Retinal pigment epithelial cell (primary cell): ENCODE measurements at places on chromosomes 4 and X.

- peak; percentile 61 for DNase-seq
These were observed 127.9 kb upstream of the LIMCH1 start for GRCh38 chr4:41410049-41410448.

- no peak for DNase-seq
These were observed 2361.6 kb upstream of the AGA start for GRCh38 chr4:179803857-179804256.

DNA sequence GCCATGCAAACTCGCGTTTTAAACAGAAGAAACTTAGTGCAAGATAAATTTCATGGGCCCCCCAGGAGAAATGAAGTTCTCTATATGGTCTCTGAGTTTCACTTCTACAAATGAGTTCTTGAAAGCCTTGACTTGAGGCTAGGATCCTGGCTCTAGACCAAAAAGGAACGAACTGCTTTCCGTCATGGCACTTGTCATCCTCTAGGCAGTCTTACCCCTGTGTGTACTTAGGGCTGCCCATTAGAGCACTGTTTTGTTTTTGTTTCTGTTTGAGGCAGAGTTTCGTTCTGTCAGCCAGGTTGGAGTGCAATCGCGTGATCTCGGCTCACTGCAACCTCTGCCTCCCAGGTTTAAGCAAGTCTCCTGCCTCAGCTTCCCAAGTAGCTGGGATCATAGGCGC lies 29.0 kb downstream of the RNF4 start:
- no peak for DNase-seq

DNA sequence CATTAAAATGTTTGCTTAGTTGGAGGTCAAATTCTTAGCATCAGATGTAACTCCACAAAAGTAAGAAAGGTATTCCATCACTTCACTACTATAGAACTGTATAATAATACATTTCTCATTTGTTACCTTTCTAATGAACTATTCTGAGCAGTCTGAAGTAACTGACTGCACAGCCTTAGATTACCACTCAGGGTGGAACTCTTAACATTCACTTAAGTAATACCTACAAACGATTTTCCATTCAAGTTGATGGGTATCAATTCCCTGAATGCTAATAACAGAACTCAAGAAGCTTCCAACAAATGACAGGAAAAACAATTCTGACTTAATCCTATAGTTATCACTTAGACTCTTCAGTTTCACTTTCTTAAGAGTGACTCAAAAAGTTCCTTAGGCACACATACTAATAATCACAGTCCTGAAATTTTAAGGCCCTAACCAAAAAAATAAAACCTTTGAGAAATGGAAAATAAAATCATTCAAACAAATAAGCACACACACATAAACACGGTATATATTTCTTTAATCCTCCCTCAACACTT lies 20.9 kb downstream of the HNRNPD start:
- DNase-seq, result no peak

- DNase-seq, result no peak
These were observed 48.4 kb downstream of the MTM1 start for GRCh38 chrX:150616863-150617198.
